ENCODE measurements at places on chromosomes 6 and 20.

DNA sequence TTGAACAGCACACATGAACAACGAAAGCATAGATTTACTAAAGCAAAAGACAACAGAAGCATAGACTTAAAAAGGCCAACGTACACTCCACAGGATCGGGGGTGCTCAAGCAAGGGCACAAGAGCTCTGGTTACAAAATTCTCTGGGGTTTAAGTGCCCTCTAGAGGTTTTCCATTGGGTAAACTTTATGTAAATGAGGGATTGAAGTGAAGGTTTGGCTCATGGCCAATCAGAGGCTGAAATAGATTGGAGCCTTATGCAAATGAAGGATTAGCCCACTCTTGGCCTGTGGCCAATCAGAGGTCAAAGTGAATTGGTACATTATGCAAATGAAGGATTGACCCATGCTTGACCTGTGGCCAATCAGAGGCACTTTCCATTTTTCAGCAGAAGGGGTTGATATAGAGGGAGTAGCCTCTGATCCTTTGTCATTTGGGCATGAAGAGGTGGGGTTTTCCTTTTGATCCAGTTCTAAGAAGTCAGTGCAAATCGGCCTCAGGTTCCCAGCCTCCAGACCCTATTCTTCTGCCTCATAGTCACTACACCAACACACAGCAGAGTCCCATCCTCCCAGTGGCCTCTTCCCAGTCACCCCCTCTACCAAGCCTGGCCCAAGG is 244.9 kb downstream of the THBS2 start:
- peak; percentile 36 for DNase-seq

DNA sequence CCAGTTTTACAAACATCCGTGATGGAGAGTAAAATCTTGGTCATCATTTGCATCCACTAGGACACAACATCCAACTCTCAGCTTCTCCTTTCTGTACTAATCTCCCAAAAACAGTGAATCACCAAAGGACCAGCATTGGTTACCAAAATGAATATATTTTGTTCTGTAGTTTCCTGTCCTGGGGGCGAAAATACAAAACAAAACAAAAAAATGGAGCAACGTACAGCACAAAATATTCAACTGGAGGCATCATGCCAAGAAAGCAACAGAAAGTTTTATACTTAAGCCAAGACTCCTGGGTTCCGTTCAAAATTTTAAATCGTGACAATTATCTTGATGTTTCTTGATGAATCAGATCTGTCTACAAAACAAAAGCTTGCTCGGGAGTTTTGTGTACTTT is 126.6 kb upstream of the CCDC28A start:
- peak; percentile 82 for DNase-seq

GRCh38 chr6:4916954-4917561 is 86.8 kb downstream of the RPP40 start:
- DNase-seq, result no peak

GRCh38 chr6:912871-913835 is 220.2 kb upstream of the EXOC2 start:
- peak; percentile 29 for DNase-seq

DNA sequence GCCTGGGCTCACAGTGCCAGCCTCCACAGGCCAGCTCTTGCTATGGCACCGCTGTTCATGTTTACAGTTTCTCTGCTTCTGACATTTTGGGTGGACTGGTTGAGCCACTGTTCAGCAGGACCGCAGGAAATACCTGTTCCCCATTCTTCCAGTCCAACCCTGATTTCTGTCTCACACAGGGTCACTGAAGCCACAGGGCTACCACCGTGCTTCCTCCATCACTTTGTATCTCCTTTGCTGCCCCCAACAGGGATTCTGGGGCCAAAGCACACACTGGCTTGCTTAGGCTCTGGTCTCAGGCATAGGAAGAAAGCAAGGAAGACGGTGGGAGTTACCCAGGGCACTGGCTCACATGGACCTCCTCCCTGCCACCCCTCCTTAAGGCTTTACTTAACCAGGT is 164.5 kb downstream of the UNC5CL start:
- DNase-seq, result no peak

DNA sequence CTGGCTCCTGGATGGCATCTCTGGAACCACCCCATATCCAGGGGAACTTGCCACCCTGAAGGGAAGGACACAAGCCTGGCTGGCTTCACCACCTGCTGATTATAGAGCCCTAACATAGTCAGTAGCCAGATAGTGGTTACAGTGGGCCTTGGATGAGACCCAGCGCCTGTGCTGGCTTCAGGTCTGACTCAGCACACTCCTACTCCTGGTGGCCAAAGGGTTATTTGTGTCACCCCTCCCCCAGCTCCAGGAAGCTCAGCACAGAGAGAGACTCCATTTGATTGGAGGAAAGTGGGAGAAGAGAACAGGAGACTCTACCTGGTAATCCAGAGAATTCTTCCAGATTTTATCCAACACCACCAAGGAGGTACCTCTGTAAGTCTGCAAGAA is 12.8 kb downstream of the SNX14 start:
- DNase-seq, result peak; percentile 86

GRCh38 chr20:34979366-34980153 is 23.9 kb downstream of the MYH7B start:
- DNase-seq, result no peak

DNA sequence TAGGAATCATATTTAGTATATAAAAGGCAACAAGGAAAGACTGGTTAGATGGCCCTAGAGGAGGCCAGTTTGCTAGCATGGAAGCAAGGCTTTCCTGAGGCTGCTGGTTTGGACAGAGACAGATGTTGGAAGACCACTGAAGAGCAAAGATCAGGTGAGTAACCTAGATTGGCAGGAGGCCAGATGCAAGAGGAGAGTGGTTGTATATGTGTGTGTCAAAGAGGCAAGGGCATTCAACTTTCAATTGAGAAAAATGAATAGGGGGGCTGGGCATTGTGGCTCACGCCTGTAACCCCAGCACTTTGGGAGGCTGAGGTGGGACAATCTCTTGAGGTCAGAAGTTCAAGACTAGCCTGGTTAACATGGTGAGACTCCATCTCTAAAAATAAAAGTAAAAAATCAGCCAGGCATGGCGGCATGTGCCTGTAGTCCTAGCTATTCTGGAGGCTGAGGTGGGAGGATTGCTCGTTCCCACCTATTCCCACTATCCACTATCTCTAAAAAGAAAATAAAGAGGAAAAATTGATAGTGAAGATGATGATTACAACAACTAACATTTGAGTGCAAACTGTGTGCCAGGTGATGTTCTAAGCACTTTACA is 79.8 kb downstream of the PRDM1 start:
- peak; percentile 53 for DNase-seq

DNA sequence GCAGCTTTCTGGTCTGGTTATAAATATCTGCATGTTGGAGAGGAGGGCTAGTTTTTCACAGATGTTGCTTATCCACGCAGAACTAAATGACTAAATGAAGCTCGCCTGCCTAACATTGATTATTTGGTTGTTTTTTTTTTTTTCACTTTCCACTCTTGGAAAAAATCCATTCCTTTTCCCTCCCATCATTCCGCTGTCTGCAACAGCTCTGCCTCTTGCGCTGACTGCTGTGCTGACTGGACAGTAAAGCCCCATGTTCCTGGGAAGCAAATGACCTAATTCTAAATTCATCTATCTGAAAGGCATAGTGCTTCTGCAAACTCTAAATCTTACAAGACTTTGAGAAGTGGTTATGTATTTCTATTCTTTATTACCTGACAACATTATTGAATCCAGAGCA is 255.5 kb upstream of the PLN start:
- no peak for DNase-seq

- DNase-seq, result no peak
Measured at GRCh38 chr20:57056651-57057050, 209.8 kb downstream of the BMP7 start.

DNA sequence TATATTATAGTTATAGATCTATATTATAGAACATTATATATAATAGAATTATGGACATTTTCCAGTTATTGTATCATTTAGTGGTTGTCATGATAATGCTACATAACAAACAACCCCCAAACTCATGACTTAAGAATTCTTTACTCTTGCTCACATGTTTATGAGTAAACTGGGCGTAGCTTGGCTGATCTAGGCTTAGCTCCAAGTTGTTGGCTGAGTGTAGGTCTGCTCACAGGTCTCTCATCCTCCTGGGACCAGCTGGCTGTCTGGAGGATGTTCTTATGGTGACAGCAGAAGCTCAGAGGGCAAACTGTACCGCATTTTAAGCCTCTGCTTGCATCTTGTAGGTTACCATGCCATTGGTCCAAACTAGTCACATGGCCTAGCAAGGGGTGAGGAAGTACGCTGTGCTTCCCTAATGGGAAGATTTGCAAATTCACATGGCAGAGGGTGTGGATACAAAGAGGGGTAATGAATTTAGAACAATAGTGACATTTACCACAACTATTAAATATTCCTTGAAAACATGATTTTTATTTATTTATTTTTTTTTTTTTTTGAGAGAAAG is 34.2 kb downstream of the ARHGAP40 start:
- DNase-seq, result peak; percentile 76

DNA sequence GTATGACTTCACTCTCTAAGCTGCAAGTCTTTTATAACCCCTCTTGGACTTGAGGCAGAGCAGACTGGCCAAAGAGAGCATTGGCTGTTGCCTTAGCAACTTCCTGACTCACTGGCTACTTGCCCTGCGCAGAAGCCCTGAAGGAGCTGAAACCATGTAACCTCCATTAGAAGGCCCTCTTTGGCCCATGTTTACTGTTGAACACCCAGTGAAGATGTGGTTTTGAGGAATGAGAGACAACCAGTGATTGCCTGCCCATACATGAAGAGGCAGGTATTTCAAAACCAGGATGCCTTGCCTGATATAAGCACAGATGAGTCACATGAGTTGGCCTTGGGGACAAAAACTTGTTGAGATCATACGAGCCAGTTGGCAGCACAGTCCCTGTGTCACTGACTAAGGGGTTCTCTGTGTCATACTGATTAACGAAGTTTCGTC is 182.5 kb downstream of the EDN1 start:
- DNase-seq, result peak; percentile 66

DNA sequence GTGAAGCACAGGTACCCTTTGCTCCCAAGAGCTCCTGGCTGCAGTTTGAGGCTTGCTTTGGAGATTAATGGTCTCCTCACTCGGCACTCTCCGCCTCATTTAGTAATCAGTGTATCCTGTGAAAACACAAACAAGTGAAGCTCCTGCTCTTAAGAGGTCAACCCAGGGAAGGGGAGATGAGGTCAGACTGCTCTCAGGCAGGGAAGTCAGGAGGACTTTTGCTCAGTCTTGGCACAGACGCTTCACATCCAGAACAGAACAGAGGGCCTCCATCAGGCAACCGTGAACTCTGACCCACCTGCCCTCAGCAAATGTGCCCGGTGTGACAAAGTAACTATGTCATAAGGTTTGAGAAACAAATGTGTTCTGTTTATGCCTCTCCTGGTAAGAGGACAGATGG is 428.8 kb upstream of the JARID2 start:
- no peak for DNase-seq

GRCh38 chr20:18852318-18852717 is 38.7 kb downstream of the SCP2D1 start:
- no peak for DNase-seq

- no peak for DNase-seq
Measured at GRCh38 chr6:66522864-66523263, 815.8 kb upstream of the EYS start.

- no peak for DNase-seq
Measured at GRCh38 chr20:39016506-39016905, 54.4 kb downstream of the DHX35 start.

DNA sequence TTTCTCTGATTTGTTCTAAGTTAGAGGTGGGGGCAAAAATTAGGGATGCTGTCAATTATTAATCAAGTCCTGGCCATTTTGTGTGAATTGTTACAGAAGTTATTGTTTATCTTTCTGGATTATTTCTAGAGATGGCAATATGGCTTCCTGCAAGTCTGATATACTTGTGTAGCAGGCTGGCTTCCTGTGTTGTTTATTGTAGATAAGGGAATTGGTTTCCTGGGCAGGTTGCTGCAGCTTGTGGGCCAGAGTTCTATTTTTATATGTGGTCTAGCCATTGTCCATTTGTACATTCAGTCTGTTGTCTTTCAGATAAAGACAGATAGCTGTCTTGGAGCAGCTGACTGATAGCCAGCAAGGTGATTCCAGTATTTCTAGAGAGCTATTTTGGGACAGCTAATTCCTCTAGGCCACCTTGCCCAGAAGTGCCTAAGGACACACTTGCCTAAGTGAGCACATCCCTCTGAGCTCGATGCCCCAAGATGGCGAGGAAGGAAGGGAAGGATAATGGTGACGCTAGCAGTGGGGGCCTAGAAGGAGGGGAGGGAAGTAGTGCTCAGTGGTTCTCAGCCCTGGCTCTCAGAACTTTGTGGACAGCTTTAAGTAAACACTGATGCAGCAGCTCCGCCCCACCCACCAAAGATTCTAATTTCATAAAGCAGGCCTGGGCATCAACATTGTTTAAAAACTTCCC is 25.5 kb downstream of the DDO start:
- DNase-seq, result no peak

GRCh38 chr6:12343440-12344162 is 53.4 kb downstream of the EDN1 start:
- no peak for DNase-seq

DNA sequence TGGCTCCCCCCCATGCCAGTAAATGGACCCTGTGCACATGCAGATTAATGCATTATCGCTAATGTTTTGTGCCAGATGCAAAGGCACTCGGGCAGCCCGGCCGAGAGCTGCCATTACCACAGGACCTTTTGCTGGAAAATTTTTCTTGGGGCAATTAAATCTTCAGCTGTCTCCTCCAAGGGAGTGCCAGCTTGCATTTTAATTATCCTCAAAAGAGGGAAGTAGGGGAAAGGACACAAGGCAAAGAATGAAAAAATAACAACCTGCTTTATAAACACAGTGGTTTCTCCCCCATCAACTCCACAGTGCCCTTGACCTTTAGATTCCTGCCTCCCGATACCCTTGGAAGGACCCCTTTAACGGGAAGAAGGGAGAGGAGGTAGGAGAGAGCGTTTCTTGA is 48.2 kb downstream of the PDYN start:
- DNase-seq, result no peak

DNA sequence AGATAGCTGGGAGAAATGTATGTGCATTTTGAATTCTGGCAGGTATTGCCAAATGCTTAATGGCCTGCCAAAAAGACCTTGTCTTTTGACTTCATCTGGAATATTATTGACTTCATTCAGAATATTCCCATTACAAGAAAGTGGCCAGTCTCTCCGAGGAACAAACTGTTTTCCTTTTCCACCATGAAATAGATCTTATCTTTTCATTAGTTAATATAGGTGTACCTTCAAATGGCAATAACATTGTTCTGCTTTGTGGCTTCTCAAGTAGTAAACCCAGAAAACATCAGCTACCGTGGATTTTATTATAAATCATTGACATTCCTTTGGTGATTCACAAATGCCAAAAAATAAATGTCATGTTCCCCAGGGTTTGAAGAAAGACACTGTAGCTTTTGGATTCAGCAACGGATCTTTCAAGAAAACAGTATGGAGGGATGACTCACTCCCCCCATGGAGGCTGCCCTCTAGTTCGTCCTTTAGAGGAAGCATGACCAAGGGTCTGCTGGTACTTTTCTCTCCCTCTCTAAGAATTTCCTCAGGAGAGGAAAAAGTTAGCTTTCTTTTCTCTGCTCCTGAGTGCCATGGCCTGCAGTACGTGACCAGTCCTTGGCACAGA is 1.1 kb upstream of the RNF182 start:
- DNase-seq, result peak; percentile 72
